ENCODE measurements at places on chromosomes 16 and 17. TPM values are rescaled to one million over a fixed set of nuclear protein-coding genes. Genes with fewer than 3 reads are reported as not detected.

LAT gene
- total RNA-seq = 1.2 TPM

GP2 gene
- total RNA-seq = not detected

DNAI2 gene
- not detected for total RNA-seq

UBALD2 gene
- 18.3 TPM for total RNA-seq
